T-helper 1 cell (primary cell): ENCODE measurements at places on chromosomes 2 and 18.

DNA sequence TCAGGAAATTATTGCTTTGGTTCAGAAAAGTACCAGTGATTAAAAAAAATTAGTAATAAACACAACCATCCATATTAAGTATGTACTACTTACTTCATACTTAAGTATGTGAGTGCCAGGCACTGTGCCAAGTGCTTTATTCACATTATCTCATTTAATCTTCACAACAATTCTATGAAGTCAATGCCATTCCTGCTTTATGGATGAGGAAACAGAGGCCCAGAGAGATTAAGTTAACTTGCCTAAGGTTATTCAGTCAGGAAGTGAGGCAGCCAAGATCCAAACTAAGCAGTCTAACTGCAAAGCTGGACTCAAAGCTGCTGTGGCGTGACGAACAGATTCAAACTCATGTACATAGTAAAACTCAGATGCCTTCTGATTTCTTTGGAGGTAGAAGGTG lies 22.3 kb downstream of the DTNB start:
- DNase-seq = no peak

- no peak for DNase-seq
These were observed 270.1 kb downstream of the ETAA1 start for GRCh38 chr2:67667054-67667908.

DNA sequence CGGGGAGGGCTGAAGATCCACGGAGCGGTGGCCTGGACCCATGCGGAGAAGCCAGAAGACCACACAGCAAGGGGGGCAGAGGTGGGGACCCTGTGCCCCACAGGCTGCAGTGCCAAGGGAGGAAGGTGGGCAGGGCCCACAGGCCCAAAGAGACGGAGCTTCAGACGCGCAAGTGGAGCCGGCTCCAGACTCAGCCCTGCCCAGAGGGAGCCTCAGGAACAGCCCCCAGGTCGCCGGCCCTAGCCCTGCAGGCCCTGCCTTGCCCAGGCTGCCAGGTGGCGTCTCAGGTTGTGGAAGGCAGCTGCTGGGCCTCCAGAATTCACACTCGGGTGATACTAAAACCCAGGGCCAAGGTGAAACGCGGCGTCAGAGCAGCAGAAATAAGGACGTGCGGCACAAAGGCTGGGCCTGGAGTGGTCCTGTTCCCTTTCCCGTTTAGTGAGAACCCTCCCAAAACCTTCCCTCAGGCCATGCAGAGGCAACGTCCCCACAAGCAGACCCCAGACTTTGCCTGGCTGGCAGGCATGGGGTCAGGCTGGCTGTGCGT lies 36.8 kb downstream of the SLC66A2 start:
- DNase-seq = no peak

GRCh38 chr2:104707056-104707455 lies 146.9 kb upstream of the POU3F3 start:
- no peak for DNase-seq

GRCh38 chr2:188078534-188078933 lies 213.1 kb upstream of the GULP1 start:
- no peak for DNase-seq

- no peak for DNase-seq
These were observed 495.6 kb downstream of the NYAP2 start for GRCh38 chr2:225895126-225895525.

- DNase-seq = no peak
These were observed 722.6 kb downstream of the METTL4 start for GRCh38 chr18:1848716-1849115.

- no peak for DNase-seq
These were observed 128.4 kb downstream of the ASXL3 start for GRCh38 chr18:33706391-33706790.

- DNase-seq = no peak
These were observed 357.2 kb upstream of the MYT1L start for GRCh38 chr2:2688254-2688653.

- DNase-seq = no peak
These were observed 90.3 kb downstream of the RNF144A start for GRCh38 chr2:7007488-7007845.

- DNase-seq = no peak
These were observed 19.4 kb downstream of the CHMP3 start for GRCh38 chr2:86543793-86544192.

DNA sequence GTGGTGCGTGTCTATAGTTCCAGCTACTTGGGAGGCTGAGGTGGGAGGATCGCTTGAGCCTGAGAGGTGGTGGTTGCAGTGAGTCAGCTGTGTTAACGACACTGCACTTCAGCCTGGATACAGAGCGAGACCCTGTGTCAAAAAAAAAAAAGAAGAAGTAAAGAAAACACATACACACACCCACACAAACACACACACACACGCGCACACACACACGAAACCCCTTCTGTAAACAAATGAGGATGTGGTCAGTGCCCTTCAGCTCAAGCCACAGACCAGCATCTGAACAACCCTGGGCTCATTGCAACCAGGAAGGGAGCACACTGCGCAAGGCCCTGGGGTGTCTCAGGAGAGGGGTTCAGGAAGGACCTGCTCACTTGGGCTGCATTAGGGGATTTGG lies 47.9 kb upstream of the KCNF1 start:
- no peak for DNase-seq

DNA sequence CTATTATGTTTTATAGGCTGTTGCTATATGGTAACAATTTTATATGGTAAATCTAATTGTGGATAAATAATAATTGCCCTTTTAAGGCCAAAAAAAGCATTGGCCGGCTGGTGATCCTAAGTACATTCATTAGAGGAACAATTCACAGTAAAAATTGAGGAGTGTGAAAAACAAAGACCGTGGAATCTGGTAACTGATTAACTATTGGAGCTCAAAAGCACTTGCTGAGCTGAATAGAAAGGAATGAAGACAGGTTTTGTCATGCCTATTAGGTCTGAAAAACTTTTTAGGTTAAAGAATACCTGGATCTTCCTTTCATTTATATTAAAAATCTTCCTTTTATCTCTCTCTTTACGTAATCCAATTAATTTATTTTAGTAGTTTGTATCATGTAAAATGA lies 18.5 kb upstream of the RBBP8 start:
- DNase-seq = no peak

- no peak for DNase-seq
These were observed 2.8 kb downstream of the NCKAP1 start for GRCh38 chr2:183035298-183035953.

DNA sequence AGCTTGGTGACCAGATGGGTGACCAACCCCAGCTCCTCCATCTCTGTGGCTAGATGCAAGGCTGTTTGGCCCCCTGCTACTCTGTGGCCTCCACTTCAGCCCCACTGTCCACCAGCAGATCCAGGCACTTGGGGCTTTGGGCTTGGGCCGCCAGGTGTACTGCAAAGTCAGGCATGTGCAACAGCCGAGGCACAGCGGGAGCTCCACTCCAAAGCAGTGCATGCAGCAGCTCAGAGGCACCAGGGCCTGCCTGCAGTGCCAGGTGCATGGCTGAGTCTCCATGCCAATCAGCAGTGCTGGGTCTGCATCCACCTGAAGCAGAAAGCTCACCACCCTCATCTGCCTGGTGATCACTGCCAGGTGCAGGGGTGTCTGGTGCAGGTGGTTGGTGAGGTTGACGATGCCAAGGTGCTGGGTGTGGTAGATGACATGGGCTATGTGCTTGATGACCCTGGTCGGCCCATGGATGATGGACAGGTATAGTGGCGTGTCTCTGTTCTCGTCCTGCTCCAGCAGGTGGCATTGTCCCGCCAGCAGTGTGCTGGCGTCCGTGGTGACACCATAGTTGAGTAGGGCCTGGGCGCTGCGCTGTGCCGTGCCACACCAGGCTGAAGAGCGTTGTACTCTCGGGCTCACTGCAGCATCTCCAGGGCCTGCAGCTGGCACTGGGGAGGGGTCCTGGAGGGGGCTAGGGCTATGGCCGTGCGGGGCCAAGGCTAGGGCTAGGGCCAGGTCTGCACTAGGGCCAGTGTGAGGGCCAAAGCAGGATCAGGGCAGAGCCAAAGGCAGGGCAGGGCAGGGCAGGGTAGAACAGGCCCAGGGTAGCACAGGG lies 1.0 kb upstream of the ANKRD62 start:
- DNase-seq = peak; percentile 11

DNA sequence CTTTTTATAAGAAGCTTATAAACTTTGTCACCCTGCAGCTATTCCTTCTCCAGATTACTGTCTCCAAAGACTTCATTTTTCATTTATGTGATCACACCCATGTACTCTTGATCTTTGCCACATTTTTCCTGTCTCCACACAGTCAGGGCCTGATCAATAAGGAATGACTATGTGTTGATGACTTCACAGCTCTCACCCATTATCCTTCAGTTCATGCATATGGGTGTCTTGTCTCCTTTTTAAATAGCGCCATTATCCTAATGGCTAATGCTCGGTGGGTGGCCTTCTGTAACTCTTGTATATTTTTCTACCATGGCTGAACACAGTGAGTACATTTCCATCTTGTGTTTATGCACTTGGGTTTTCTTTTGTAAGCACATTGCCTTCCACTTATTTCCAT lies 335.7 kb upstream of the NRP2 start:
- no peak for DNase-seq

GRCh38 chr2:10944799-10945198 lies 33.1 kb downstream of the KCNF1 start:
- DNase-seq = no peak

DNA sequence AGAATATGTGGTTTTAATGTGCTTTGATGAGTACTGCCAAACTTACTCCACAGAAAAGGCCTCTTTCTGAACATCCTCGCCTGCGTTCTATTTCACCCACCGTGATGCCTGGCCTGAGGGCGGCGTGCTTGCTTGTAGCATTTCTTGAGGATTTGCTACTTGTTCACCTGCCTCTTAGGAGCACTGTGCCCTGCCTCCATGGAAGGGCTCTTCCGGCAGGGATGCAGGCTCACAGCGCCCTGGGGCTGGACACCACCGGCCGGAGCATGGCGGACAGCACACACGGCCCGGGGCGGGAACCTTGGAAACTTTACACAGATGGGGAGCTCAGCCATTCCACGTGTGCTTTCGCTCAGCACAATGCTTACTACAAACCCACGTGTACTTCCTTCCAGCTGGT lies 37.1 kb downstream of the ANO7 start:
- DNase-seq = no peak

GRCh38 chr2:204279819-204280218 lies 265.5 kb upstream of the PARD3B start:
- no peak for DNase-seq

GRCh38 chr18:36046898-36047297 lies 20.5 kb downstream of the RPRD1A start:
- no peak for DNase-seq

DNA sequence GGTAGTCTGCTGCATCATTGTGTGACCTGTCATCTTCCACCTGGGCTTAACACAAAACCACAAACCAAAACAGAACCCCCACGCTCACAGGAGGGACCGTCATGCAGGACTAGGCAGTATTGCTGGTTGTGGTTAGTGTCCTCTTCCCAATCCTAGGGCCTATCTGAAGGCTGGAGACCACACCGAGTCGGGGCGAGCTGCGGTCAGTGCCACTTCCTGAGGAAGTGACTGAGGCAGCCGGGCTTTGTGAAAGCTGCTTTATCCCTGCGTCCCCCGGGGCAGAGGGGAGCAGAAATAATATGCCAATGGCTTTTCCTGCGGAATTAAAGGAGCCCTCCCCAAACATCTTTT lies 22.9 kb downstream of the ZNF532 start:
- DNase-seq = no peak

DNA sequence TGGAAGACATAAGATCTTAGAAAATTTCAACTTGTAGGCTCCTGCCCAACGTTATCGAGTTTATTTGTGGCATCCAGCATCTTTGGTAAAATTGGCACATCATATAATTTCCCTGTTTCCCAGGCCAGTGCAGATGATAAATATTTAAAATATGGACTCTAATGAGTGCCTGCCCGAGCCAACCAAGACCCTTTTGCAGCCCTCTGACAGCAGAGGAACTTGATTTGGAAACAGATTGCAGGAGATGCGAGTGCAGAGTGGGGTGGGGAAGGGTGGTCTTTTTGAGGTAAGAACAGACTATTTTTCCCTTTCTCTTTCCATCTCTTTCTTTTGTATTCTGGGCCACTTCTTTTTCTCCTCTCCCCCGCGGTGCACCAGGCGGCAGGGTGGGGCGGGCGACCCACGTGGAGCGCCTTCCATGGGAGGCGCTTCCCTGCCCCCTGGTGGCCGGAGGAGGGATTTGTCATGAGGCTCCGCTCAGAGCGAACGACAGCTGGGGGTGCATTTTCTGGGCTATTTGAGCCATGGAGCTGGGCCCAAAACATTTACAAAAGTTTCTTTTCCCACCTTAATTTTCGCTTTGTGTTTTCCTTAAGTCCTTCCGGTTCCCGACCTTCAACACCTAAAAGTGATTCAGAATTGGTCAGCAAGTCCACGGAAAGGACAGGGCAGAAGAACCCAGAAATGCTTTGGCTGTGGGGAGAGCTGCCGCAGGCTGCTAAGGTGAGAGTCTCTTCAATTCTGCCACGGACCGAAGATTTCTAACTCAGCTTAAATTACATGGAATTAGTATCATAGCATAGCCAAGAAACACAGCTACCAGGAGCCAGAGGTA lies 32.7 kb downstream of the LPIN1 start:
- DNase-seq = peak; percentile 81

GRCh38 chr2:144705328-144706245 lies 185.7 kb upstream of the ZEB2 start:
- DNase-seq = no peak

DNA sequence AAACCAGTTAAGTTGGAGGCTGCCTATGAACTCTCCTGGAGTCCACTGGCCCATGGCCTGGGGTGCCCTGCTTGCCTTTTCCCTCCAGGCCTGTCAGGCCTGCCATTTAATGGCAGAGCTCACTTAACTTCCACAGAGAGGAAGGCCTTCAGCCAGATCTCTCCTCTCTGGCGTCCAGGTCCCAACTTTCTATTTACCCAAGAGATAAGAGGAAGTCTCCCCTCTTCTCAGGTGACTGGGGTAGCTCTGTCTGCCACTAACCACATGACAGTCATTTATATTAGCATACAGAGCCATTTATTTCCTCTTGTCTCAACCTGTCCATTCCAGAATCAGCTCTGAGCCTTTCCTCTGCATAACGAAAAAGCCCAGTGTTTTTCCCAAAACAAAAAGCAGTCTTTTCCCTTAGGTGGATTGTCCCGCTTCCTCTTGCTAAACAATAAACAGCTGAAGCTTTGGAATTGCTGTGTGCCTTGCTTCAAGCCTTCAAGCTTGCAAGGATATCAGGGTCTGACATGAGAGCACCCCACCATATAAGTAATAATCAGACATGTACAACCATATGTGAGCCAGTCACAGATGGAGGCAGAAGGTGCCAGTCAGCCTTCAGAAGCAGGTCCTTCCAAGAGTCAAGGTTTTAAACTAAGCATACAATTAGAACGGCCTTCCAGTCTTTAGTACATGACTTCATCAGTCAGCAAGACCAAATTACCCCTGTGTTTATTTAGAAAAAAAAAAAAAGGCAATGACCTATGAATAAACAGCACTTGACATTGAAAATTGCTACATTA lies 71.2 kb upstream of the STPG4 start:
- DNase-seq = no peak

GRCh38 chr18:58024139-58024538 lies 19.9 kb upstream of the NEDD4L start:
- no peak for DNase-seq

GRCh38 chr2:41912337-41912736 lies 135.5 kb upstream of the PKDCC start:
- no peak for DNase-seq
